CD4-positive, alpha-beta T cell treated with Interleukin-21 for 1 hour (primary cell): ENCODE measurements at places on chromosomes 4 and X.
A peak's percentile ranks its signal among the peaks of the same experiment; 100 is the strongest.

DNA sequence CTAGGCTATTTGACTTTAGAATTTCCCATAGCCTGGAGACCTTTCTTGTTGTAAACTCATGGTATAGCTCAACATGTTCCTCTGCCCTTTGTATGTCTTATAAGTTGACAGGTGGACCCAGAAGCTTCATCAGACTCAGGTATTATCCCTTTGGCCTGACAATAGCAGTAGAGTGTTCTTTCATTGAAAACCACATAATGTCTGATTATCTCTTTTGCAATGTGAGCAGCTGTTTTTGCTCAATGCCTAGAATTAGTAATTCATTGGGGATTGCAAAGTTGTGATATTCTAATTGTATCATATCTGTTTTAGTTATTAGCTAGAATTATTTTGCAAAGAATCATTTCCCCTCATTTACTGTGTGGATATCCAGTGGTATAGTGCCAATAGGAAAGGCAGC lies 27.5 kb downstream of the TBC1D19 start:
- DNase-seq: no peak

- DNase-seq: no peak
Measured at GRCh38 chr4:72112514-72113156, 80.8 kb downstream of the NPFFR2 start.

DNA sequence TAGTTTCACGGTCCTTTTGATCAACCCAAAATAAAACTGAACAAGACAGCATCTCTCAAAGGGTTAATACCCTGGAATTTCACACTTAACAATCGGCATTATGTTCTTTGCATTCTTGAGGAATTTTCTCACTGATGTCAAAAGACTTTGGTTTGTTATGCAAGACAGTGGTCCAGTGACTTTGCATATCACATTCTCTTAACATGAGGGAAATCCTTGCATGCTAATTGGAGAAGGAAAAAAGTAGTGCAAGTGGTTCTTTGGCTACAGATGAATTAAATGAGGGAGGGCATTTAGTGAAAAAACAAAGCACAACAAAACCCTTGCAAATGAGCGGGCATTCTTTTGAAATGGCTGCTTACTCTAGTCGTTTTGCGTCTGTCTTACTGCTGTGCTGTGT lies 105.1 kb upstream of the LIMCH1 start:
- no peak for DNase-seq

DNA sequence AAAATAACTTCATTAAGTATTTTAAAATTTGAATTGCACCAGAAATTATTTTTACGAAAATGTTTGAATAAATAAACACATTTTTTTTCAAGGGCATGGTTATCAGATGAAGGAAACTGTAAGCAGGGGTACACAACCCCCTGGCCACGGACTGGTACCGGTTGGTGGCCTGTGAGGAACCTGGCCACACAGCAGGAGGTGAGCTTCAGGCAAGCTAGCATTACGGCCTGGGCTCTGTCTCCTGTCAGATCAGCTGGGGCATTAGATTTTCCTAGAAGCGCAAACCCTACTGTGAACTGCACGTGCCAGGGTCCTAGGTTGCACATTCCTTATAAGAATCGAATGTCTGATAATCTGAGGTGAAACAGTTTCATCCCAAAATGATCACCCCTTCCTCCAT lies 1499.7 kb upstream of the AGA start:
- no peak for DNase-seq

DNA sequence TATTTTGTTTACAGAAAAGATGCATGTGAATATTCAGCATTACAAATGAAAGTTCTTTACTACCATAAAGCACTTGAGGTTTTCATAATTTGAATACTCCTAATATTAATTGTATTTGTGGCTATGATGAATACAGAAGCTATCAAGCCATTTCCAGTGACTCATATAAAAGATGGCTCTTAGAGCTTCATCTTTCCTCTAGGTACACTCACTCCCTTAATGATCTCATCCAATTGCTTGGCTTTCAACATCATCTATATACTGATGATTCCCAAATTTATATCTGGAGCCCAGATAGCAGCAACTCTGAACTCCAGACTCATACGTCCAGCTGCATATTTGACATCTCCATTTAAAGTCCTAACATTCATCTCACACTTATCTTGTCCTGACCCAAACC lies 183.4 kb upstream of the FAM241A start:
- DNase-seq: no peak

GRCh38 chr4:169802873-169803272 lies 45.1 kb upstream of the HPF1 start:
- DNase-seq: no peak

- no peak for DNase-seq
Measured at GRCh38 chrX:115898382-115899001, 272.1 kb upstream of the AGTR2 start.

GRCh38 chr4:100540131-100540530 lies 22.3 kb upstream of the EMCN start:
- no peak for DNase-seq

- DNase-seq: peak; percentile 99
Measured at GRCh38 chrX:47560934-47561658, at the start of gene ARAF. TSS of gene ARAF (plus strand) at chrX:47561205. CDS start at chrX:47562968, 1,763 bp downstream.

- no peak for DNase-seq
Measured at GRCh38 chr4:118058955-118059354, 24.7 kb downstream of the NDST3 start.

DNA sequence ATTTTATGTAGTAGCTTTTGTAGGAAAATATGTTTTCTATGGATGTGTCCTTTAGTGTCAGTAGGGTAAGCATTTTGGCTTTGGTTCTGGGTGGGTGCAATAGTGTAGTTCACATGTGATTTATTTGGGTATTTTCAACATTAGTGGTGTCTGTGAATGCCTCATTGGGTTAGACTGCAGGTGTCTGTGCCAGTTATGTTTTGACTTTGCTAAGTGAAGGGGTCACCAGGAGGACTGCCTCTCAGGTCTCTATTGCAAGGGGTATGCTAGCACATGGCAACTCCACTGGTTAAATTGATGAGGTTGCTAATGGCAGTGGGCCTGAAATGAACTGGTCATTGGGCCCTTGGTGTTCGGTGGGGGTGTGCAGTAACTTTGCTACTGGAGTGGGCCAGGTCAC lies 467.1 kb downstream of the NAF1 start:
- DNase-seq: no peak

GRCh38 chr4:79907001-79907400 lies 166.0 kb downstream of the ANTXR2 start:
- DNase-seq: no peak

GRCh38 chr4:107509615-107510014 lies 210.4 kb downstream of the PAPSS1 start:
- DNase-seq: no peak

DNA sequence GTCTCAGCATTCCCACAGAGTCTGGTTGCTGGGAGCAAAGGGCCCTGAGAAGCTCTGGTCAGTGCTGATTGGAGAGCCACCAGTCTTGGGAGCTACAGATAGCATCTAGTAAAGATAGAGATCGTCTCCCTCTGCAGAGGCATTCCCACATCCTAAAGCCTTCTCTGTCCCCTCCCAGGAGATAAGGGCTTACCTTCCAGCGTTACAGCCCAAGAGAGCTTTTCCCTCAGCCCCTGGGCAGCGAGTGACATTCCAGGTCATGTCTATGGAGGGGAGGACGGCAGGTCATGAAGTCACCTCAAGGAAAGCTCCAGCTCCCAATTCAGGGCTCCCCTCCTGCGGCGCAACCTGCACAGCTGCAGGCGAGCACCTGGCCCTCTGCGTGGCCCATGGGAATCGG lies 29.9 kb downstream of the CLDN34 start:
- no peak for DNase-seq

DNA sequence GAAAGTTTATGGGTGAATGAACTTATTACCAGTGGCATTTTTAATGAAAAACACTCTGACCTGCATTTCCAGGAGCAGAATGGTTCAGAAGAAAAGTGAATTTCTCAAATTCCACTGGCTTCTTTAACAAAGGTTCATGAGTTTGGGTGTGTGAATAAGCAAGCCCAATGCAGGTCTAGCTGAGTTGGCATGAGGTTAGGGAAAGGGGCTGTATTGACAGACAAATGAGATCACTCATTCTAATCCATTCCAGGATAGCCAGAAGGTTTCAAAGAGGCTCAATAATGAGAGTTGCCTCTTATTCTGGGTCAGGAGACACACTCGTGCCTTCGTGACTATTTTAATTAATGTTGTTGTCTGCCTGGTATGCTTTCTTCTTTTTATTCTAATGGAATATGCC lies 43.7 kb upstream of the NPY2R start:
- DNase-seq: no peak

- DNase-seq: no peak
Measured at GRCh38 chr4:1523907-1524636, 117.8 kb upstream of the NKX1-1 start.

GRCh38 chr4:74005528-74005927 lies 7.1 kb upstream of the CXCL5 start:
- DNase-seq: no peak

DNA sequence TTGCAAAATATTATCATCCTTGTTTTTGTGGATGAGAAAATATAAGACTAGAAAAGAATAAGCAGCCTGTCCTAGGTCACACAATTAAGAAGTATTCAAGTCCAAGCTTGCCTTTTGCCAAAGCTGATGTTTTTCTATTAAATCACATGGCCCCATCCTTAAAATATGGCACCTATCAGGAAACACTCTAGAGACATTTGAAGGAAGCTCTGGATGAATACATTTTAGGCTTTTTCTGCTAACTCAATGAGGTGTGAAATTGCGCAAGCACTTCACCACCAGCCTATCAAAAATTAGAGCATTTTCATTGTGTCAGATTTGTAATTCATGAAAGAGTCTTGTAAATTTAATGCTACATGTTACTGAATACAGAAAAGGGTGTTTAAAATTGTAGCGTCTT lies 251.1 kb upstream of the MAD2L1 start:
- no peak for DNase-seq

- DNase-seq: no peak
Measured at GRCh38 chr4:107404591-107405300, 315.3 kb downstream of the PAPSS1 start.

DNA sequence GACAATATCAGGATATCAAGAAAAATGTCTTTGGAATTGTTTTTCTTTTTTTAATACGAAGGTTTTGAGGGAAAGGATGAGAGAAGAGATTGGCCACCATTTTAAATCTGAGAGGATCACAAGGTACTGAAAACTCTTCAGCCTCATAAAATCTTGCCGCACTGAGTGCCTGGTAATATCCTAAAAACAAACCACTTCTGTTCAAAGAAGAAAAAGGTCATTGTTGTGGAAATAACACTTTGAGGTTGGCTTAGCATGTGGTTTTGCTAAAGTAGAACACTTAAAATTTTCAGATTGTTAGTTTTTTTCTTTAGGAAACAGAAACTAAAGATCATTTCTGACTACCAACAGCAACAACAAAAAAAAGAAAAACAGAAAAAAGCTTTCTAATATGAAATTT lies 1.0 kb upstream of the CLDN22 start:
- peak; percentile 12 for DNase-seq

DNA sequence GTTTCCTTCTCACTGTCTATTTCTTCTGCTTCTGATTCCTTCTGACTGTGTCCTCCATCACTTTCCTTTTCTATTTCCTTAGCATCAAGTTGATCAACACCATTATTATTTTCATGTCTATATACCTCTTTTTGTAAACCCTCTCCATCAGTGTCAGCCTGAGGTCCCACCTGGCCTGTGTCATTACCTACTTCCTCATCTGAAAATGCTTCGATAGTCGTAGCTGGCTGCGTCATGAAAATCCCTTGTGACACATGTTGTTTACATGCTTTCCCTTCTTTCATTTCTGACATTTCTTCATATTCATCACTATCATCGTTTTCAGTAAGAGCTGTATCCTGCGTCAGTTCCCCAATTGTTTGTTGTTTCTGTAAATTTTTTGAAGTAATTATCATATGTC lies 39.6 kb downstream of the RPGR start:
- DNase-seq: no peak

GRCh38 chr4:176769514-176769913 lies 23.2 kb downstream of the VEGFC start:
- no peak for DNase-seq

- DNase-seq: no peak
Measured at GRCh38 chr4:7238300-7238960, 46.1 kb downstream of the SORCS2 start.

DNA sequence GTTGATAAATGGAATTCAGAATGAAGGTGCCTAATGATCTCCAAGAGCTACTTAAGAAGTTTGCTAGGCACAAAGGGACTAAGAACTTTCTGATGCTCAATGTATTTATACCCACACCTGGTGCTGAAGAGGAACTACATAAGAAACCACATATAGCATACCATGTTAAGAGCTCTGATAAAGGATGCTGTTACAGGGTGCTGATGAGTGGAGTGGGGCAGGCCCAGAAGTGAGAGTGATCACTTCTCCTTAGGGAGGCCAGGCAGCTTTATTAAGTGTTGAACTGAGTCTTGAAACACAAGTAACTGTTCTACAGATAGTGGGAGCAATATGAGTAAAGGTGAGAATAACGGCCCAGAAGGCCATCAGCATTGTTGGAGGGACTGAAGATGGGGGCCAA lies 68.3 kb upstream of the CHRDL1 start:
- no peak for DNase-seq

DNA sequence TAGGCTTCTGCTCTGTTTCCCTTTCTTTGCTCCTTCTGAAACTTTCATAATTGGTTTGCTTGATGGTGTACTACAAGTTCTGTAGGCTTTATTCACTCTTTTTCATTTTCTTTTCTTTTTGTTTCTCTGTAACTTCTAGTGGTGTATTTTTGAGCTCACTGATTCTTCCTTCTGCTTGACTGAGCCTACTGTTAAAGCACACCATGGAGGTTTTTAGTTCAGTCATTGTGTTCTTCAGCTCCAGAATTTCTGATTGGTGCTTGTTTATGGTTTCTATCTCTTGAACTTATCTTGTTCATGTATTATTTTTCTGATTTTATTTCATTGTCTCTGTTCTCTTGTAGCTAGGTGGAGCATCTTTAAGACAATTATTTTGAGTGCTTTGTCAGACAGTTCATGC lies 33.4 kb upstream of the C4orf54 start:
- DNase-seq: no peak

DNA sequence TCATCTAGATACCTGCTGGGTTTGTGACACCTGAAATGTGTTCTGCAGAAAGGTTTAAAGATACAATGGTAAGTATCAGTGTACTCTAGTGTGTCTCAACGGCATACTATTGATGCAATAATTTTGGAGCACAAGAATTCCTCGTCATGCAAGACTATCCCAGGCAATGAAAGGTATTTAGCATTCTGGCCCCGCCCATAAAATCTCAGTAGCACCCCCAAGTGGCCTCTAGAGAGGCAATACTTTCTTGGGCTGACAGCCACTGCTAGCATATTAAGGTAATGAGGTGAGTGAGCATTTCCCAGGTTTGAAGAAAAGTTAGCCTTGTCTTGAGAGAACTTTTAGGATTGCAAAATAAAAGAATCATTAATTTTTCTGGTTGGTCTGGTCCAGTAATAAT lies 24.0 kb downstream of the TAB3 start:
- peak; percentile 14 for DNase-seq

GRCh38 chrX:73239242-73239641 lies 24.6 kb upstream of the NAP1L2 start:
- no peak for DNase-seq
